GDM1 (cell line): ENCODE measurements at places on chromosomes 7 and 10.

DNA sequence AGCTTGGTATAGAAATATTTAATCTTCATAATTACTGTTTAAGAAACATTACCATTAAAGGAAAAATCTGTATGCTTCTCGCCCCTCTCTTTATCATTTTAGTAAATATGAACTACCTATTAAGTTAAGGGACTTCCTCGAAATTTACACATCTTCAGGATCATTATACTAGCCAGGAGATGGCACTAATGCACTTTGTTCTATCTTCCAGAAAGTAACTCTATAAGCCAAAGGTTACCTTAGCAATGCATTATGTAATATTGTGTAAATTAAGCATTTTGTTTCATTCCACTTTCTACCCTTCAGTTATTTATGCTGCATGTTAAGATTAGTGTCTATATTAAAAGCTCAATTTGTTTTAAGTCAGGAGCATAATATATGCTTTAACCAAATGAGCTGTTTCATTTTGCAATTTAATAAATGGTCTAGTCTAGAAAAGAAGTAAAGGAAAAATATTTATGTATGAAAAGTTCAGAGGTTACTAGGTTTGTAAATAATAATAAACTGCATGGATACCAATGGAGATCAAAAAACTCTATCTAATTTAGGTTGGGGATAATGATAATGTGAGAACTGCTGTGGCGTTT, 128.5 kb downstream of the ANKRD7 start:
- no peak for DNase-seq

DNA sequence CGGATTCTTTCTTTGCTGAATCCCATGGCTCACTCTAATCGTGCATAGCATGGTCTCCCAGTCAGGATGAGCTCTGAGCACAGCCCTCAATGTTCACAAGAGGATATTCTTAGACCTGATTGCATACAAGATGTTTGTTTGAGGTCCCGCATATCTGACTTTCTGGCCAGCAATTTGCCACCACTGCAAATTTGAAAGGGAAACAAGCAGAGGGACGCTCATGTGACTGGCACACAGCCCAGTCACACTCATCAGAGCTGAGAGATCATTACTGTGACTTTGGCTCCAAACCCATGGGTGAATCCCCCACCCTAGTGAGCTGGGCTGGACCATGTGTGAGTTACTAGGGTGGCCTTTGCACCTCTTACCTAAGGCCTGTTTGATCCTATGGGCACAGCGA, 9.9 kb downstream of the TAS2R41 start:
- no peak for DNase-seq

GRCh38 chr7:106501605-106502580, 159.1 kb downstream of the CCDC71L start:
- DNase-seq = peak; percentile 41

DNA sequence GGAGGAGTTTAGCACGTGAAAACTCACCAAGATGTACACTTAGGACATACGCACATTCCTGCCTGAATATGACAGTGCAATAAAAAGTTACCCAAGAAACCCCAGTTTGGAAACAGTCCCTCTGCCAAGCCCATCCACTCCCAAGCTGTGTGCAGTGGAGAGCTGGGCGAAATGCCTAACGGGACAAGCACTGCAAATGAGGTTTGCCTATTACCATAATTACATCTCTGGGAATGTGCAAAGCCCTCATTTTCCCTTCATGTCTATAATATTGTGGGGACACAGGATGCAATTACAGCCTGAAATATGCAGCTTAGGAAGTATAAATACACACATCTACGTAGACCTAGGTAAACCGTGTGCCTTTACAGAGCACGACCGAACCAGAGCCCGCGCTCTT, 117.5 kb downstream of the PLXNA4 start:
- DNase-seq = no peak

GRCh38 chr10:72108830-72109635, 20.7 kb upstream of the SPOCK2 start:
- DNase-seq = no peak

- peak; percentile 28 for DNase-seq
Measured at GRCh38 chr7:71735961-71736556, 604.1 kb downstream of the GALNT17 start.

DNA sequence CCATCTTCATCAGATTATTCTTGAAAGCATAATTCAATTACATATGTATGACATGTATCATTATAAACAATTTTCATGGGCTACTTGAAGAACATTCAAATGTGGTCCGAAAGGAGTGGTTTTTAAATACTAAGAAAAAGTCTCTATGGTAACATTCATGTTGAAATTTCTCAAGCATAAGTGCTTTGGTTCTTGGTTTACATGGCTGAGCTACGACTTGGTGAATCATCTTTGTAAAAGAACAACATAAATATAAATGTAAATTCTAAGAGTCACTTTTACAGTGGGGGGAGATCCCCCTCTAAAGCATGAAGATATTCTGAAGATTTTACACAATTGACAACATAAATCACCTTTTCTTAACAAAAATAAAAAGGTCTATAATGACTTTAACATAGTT, 118.6 kb downstream of the MAGI2 start:
- DNase-seq = no peak

- DNase-seq = no peak
Measured at GRCh38 chr7:117901089-117901797, 28.0 kb upstream of the CTTNBP2 start.

GRCh38 chr7:30332549-30332948, 48.2 kb downstream of the ZNRF2 start:
- DNase-seq = no peak

DNA sequence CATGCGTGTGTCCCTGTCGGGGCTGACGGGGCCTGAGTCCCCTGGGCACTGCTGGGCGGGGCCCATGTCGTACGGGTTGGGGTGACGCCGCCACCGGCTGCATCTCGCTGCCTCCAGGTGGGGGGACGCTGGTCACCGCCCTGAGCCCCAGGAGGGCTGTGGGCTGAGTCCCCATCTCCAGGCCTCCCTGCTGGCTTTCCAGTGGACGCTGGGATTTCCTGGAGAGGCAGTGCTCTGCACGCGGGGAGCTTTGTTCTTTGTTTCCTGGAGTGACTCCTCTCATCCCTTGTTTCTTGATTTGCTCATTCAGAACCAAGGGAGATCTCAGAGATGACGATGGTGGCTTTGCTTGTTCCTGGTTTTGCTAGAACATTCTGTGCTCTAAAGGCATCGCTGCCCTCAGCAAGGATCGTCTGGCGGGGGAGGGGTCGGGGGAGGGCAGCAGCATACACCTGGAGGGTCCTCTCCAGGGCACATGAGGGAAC, 21.0 kb downstream of the PWWP2B start:
- no peak for DNase-seq
